ENCODE measurements at places on chromosomes 4 and X. TPM values are rescaled to one million over a fixed set of nuclear protein-coding genes. Genes with fewer than 3 reads are reported as not detected.

DNA sequence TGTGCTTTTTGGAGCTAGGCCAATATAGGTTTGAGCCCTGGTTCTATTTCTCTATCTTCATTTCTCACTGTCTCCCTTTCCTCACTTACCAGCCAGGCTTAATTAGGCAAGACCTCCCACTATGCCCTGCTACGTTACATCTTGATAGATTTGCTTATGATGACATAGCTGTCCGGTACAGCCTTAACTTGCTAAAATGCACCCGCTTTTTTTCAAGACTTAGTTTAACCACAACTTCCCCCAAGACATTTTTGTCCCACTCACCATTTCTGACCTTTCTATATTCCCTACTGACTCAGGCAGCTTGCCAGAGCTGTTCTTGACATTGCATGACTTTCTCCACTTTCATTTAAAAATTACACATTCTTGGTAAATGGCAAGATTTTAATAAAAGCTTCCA lies 152.6 kb downstream of the MID1 start:
- DNase-seq = no peak

The ART3 gene
- not detected for total RNA-seq

DNA sequence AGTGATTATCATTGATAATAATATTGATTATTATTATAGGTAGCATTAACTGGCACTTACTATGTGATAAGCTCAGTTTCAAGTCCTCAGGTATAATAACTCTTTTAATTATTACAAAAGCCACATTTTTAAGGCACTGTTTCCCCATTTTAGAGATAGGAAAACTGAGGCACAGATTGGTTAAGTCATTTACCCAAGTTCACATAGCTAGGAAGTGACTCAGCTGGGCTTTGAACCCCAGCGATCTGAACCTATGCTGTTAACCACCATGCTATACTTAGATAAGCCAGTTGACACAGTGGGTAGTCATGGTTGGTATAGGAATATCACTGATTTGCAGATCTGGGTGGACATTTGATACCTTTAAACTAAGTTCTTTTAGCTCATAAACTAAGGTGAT lies 110.4 kb downstream of the FRAS1 start:
- DNase-seq = no peak

GRCh38 chr4:24210332-24210902 lies 320.6 kb upstream of the PPARGC1A start:
- no peak for DNase-seq

DNA sequence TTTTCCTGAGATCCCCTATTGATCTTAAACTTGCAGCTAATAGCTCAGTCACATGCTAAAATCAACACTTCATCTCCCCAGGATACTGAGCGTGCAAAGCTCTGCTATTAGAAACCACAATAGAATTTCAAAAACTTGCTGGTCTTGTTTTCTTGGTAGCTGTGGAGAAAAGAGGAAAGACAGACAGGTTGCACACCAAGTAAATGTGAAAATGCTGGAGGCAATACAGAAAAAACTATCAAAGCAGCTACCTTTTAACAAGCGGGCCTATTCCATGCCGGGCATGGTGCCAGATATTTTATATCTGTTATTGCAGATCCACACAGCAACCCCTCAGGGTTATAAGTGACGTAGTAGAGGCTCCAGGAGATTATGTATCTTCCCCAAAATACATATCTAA lies 171.9 kb downstream of the DCTD start:
- no peak for DNase-seq

The EVC2 gene
- total RNA-seq = not detected

- DNase-seq = no peak
These were observed 27.1 kb upstream of the IL15 start for GRCh38 chr4:141609243-141609642.

Data from activated naive CD4-positive, alpha-beta T cell treated with anti-CD3 and anti-CD28 coated beads for 36 hours (primary cell).